ENCODE measurements at places on chromosomes 3 and 15.
A peak's percentile ranks its signal among the peaks of the same experiment; 100 is the strongest.

DNA sequence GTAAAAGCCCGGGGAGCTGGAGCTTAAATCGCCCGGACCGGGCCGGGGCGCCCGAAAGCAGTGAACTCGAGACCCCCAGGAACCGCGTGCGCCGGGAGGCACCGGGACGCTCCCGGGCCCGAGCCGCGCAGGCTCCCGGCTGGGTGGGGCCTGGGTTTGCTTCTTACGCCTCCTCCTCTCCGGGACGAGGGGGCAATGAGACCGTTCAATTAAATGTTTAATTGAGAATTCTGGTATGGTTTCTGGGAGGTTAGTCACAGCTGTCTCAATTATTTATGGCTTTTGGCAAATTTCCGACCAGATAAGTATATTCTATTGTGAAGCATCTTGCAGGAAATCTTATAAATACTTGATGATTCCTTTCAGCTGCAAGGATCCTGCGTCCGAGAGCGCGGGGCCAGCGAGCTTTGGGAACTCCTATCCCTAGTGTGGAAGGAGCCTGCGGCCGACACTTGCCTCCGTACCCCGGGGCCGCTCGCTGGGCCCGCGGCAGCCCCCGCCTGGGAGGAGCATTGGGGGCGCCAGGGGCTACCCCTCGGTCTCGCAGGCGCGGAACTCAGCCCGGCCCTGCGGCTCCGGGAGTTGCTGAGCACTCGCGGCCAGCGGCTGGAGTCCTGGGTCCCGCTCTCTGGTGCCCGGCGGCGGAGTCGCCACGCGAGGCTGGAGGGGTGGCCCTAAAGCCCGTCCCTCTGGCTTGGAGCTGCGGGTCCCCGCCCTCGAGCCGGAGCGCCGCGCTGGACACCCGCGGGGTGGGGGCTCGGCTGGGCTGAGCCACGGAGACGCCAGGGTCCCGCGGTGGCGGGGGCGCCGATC is 10.3 kb downstream of the ISL2 start:
- no peak for DNase-seq

DNA sequence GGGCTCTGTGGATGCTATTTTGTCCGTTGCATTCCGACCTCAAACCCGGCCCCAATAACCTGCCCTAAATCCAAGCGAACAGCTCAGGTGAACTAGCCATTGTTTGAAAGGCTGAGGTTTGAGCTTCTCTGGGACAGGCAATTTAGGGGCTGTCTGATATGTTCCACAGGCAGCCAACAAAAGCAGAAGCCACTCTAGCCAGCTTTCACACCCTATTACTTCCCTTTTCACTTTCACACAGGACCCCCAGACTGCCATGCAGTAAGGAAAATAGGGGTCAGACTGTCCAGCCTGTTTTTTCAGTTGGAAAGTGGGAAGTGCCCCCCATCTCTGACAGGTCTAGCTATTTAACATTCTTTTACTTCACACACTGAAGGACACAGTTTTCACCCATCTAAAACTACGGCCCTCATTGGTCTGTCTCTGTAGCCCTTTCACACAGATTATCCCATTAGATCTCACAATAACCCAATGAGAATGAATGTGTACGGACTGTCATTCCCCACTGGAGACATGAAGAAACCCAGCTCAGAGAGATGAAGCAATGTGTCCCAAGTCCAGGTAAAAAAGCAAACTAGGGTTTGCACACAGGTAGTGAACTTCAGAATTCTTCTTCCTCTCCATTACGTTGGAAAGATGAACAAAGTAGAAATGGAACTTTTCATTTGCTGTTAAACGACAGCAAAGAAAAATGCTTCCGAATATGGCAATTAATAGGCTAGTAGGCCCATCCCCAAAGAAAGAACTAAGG is 1.9 kb downstream of the CCDC12 start:
- no peak for DNase-seq

DNA sequence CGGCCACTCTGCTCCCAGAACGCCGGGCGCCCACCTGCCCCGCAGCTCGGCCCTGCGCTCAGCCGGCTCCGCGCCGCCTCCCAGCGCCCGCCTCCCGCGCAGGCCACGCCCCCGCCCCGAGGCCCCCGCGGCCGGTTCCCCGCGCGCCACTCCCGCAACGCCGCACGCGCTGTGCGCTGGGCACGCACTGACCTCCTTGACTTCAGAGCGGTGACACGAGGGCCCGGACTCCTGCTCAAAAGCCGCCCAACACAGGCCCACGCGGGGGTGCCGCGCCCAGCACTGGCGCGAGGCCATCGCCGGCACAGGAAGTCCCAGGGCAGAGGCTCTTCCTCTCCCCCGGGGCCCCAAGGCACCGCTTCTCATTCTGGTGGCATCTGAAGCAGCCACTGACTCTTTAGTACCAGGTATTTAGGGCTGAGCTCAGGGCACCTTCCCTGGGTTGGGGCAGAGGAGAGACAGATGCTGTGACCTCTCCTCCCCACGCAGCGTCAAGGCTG is 12.4 kb downstream of the TNK2 start:
- DNase-seq = peak; percentile 71

- no peak for DNase-seq
These were observed 18.8 kb downstream of the SLC25A26 start for GRCh38 chr3:66239513-66240123.

GRCh38 chr3:29468187-29468586 is 187.3 kb downstream of the RBMS3 start:
- DNase-seq = no peak

GRCh38 chr15:71336671-71337070 is 221.4 kb downstream of the THSD4 start:
- no peak for DNase-seq

DNA sequence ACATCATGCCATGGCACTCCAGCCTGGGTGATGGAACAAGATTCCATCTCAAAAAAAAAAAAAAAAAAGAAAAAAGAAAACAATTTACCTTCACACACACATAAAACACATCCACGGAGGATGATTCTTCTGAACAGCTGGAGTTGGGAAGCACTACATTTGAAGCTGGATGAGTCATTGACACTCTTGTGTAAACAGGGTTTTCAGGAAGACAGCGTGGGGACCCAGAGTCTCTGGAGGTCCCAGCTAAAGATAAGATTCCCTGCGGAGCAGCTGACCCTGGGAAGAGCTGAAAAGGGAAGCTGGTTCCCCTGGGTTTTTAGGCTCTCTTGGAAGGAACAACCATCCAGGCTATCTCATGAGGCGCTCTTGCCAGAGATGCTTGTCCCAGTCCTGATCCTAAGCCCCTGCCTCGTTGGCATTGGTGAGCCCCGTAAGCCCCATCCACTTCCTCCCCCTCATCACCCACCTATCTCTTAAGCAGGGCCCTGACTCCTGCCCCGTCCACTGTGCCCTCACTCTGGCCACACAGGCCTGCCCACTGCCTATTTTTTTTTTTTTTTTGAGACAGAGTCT is 32.0 kb upstream of the FURIN start:
- no peak for DNase-seq

GRCh38 chr3:123072152-123072551 is 5.3 kb downstream of the PDIA5 start:
- DNase-seq = peak; percentile 32

- peak; percentile 29 for DNase-seq
These were observed 28.3 kb downstream of the IDH3A start for GRCh38 chr15:78177447-78177873.

DNA sequence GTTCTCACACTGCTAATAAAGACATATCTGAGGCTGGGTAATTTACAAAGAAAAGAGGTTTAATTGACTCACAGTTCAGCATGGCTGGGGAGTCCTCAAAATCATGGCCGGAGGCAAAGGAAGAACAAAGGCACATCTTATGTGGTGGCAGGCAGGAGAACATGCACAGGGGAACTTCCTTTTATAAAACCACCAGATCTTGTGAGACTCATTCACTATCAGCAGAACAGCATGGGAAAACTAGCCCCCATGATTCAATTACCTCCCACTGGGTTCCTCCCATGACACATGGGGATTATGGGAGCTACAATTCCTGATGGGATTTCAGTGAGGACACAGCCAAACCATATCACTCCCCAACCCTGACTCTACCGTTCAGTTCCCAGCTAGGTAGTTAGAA is 59.7 kb upstream of the MINAR1 start:
- no peak for DNase-seq

DNA sequence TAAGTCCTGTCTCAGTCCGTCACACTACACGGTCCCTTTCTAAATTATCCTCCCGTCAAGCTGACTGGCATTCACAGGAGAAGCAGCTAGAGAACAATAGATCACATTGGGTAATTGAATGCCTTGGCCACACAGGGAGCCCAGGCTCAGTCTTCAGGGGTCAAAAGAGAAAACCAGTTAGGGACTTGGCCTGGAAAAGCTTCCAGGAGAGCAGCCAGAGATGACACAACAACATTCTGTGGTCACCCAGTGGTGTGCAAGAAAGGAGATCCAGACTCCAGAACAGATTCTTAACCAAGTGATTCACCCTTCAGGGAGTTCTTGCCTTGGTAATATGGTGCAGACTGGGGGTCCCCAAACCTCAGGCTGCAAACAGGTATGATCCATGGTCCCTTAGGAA is 15.9 kb downstream of the ARHGAP31 start:
- DNase-seq = no peak
